Panc1 (cell line): ENCODE measurements at places on chromosomes 16 and 17. TPM values are rescaled to one million over a fixed set of nuclear protein-coding genes. Genes with fewer than 3 reads are reported as not detected.

GRCh38 chr16:86949116-86949515 lies 368.1 kb downstream of the C16orf95 start:
- no peak for DNase-seq

- no peak for DNase-seq
These were observed 1.6 kb upstream of the COX6A2 start for GRCh38 chr16:31429796-31430195.

GRCh38 chr17:601244-601925 lies 113.3 kb downstream of the VPS53 start:
- DNase-seq: no peak

DNA sequence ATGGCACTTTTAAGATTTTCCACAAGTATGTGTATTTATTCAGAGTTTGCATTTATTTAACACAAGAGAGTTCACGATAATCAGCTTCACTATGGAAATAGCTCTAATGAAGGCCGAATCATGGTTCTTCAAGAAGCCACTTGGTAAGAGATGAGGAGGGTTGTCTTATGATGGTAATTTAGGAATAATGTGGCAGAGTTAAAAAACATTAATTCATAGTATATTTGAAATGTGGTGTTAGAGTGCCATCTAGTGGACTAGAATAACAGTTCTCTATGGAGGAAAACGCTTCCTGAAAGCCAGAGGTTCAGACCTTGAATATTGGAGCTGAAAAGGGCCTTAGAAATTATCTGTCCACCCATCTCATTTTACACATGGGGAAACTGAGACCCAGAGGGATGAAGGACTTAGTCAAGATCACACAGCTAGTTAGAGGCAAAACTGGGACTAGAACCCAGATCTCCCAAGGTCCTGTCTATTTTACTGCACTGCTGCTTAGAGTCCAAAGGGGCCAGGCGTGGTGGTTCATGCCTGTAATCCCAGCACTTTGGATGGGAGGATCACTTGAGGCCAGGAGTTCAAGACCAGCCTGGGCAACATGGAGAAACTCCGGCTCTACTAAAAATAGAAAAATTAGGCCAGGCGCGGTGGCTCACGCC lies 33.8 kb upstream of the KPNB1 start:
- DNase-seq: no peak

DNA sequence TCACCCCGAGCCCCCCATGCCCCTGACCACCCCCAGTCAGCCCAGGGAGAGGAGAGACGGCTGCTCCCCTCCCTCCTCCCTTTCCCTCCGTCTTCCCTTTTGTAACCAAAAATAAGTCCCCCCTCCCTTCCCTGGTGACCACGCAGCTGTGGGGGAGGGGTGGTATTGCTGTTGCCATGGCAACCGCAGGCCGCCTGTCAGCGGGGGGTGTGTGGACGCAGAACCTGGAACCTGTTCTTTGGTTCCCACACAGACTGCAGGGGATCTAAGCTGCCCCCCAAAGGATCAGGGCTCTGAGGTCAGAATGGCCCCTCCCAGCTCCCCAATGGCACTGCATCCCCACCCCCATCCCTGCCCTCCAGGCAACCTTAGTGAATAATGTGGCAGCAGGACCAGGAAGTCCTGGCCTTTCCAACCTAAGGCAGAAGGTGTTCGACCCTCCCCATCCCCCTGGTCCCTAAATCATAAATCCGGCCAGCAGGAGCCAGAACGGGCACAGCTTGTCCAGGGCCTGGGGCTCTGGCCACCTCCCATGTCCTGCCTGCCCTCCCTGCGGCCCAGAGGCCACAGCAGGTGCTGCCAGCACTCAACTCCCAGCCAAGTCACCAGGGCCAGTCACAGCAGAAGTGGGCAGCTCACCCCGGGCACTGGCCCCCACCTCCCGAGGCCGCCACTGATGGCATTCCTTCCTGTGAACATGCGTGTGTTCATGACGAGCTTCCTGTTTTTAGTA lies 12.0 kb downstream of the CA4 start:
- DNase-seq: no peak

- DNase-seq: no peak
These were observed 5.9 kb upstream of the HSD11B2 start for GRCh38 chr16:67425061-67425460.

DNA sequence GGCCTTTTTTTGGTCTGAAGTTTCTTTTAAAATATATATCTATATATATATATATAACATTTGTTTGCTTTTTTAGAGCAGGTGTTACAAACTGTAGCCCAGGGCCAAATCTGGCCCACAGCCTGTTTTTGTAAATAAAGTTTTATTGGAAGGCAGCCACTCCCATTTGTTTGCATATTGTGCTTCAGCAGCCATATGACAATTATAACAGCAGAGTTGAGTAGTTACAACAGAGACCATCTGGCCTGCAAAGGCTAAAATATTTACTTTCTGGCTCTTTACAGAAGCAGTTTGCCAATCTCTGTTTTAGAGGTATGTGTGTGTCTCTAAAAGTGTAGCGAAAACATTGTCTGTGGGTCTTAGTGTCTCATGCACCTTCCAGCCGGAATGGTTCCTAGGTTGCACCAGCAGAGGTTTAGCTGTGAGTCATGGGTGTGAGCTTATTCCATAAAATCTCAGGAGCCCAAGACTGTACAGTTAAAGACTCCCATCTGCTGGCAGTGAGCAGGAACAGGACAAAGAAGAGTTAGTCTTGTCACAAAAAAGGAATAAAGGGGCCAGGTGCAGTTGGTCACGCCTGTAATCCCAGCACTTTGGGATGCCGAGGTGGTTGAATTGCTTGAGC lies 23.8 kb downstream of the LCMT1 start:
- no peak for DNase-seq

DNA sequence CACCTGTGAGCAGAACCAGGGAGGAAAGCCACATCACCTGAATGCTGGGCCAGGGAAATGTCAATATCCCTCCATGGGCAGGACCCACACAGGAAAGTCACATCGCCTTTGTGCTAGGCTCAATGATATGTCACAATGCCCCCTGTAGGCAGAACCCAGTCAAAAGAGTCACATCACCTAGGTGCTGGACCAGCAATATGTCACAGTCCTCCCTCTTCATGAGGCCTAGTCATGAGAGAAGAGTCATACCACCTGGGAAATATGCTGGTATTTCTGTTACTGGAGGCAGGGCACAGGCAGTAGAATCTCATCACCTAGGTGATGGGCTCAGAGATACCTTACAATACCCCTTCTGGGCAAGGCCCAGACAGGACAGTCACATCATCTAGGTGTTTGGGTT lies 1843.4 kb downstream of the TP53TG3F start:
- no peak for DNase-seq

- no peak for DNase-seq
These were observed at the start of gene FAM171A2 for GRCh38 chr17:44363613-44364159. FAM171A2 (minus strand) TSS chr17:44363853; CDS start chr17:44363714, 139 bp downstream.

DNA sequence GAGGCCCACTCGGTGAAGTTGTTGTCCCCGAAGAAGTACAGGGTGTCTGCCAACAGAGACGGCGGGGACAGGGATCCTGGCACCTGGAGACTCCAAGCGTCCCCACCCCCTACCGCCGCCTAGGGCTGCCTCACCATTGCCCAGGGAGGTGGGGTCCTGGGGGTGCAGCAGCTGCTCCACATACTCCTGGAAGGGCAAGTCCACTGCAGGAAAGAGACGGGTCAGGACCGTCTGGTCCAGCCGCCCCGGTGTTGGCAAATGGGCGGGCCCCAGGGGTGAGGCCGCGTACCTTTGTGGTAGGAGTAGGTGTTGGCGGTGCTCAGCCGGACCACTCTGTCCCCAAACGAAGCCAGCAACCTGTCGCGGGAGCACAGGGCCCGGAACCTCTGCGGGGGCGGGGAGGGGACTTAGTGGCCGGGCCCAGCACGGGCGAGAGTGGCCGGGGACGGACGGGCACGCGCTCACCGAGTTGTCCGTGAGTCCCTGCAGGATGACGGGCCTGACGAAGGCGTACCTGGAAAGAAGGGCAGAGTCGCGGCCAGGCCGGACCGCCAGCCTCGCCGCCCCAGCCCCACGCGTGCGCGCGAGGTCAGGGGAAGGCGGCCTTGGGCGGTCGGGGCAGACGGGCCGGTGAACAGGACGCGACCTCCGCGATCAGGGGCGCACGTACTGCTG lies 601 bp downstream of the JMJD8 start:
- DNase-seq: no peak

DNA sequence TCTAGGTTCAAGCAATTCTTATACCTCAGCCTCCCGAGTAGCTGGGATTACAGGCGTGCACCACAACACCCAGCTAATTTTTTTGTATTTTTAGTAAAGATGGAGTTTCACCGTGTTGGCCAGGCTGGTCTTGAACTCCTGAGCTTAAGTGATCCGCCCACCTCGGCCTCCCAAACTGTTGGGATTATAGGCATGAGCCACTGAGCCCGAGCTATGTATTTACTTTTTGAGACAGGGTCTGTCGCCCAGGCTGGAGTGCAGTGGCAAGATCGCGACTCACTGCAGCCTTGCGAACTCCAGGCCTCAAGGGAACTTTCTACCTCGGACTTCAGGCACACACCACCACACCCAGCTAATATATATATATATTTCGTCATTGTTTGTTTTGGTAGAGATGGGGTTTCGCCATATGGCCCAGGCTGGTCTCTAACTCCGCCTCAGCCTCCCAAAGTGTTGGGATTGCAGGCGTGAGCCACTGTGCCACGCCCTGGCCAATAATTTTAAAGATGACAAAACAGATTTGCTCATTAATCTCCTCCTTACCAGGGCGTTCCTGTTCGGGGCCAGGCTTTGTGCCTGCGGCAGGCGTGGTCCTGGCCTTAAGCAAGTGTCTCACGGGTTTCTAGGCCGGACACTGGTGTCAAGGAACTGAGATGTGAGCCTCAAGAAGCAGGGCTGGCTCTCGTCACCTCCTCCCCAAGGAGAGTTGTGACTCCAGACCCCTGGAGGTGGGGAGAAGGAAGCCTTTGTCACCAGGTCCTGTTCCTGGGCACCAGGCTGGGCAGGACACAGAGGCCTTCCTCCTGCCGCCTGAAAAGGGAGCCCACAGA lies 4.3 kb upstream of the NPW start:
- no peak for DNase-seq

GRCh38 chr17:74972107-74972972 lies at the start of gene HID1:
HID1 (minus strand) TSS chr17:74972759; CDS start chr17:74972656, 103 bp downstream.
- no peak for DNase-seq

DNA sequence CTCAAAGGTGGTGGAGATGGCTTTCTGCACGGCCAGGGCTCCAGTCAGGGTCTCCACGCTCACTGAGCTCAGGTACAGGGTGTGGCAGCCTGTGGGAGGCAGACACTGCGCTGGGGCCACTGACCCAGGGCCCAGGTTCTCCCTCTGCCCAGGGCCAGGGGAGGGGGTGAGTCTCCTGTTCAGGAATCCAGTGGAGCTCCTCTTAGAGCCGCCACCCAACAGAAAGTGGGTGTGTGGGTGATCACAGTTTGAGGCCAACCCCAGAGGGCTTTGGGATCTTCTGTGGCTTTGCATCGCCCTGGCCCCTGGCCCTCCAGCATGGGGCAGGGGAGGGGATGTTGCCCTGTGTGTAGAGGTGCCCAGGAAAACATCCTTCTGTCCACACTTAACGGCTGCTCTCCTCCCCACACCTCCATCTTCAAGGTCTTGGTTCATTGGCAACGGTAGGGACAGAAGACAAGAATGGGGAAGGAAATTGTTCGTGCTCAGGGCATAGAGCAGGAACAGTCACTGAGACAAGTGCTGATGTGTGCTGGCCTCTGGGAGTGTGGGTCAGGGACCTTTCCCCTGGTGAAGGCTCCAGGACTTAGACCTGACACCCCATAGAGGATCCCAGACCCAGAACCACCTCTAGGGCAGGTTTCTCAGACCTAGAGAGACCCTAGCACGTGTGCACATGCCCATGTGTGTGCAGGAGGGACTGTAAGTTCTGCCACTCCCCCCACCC lies 21.5 kb downstream of the TNS4 start:
- no peak for DNase-seq

- no peak for DNase-seq
These were observed 63.6 kb downstream of the ASIC2 start for GRCh38 chr17:33229499-33229898.

DNA sequence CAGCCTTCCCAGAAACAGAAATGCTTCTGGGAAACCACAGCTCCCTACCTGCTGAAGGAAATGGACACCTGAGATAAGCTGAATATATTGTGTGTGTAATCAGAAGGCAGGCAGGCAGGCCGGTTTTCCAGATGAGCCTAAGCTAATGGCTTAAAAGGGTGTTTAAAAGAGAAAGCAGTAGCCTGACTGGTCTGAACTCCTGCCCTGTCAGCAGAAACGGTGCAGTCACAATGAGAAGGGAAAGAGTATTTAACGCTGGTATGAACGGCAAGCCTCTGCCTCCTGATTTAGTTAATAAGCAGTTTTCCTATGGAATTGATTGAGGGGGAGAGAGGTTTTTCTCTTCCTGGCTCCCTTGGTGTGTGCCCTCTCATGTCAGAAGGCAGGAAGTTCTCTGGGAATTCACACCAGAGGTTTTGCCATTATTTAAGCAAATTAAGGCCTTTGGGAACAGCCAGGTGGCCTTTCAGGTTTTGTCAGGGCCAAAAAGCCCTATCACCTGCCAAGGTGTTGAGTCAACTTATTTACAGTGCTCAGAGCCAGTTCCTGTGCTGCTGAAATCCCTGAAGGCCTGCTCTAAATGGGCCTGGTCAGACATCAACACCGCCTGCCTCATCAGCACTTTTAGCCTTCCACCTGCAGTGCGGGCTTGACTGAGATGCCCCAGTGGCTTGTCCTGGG lies 41.6 kb downstream of the CDH1 start:
- no peak for DNase-seq

- DNase-seq: no peak
These were observed 1297.6 kb upstream of the GOT2 start for GRCh38 chr16:60031740-60032139.

GRCh38 chr17:38441429-38442061 lies 13.3 kb downstream of the ARHGAP23 start:
- DNase-seq: no peak

DNA sequence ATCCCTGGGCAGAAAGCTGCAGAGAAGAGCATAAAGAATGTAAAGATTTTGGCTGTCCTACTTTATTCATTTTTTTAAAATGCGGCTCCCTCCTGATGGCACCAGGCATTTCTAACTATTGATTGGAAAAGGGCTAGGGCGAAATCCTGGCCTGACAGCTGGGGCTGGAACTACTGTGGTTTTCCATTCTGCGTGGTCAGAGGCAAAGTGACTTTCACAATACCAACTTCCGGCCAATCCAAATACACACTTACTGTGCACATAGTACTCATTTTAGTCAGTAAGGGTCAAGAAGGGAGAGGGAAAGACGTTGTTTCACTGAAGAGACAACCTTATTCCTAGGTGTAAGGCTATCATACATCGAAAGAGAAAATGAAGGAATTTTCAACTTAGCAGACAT lies 113.8 kb upstream of the PMFBP1 start:
- no peak for DNase-seq

Gene EVPLL
- not detected for total RNA-seq

Gene SCGB1C2
- total RNA-seq: not detected

Gene AGRP
- not detected for total RNA-seq

Gene ANKRD40CL
- total RNA-seq: not detected

Gene C16orf92
- not detected for total RNA-seq

Gene STH
- total RNA-seq: not detected

Gene DNAI2
- total RNA-seq: not detected

Gene C1QL1
- 9.5 TPM for total RNA-seq

Gene PGAP6
- total RNA-seq: 128 TPM

Gene CDC6
- total RNA-seq: 66.3 TPM
